ENCODE measurements at places on chromosomes 1 and 21. TPM values are rescaled to one million over a fixed set of nuclear protein-coding genes. Genes with fewer than 3 reads are reported as not detected.

TSTD1 gene
- 80.1 TPM for total RNA-seq

GJA5 gene
- 7.7 TPM for total RNA-seq

CFHR1 gene
- total RNA-seq: 0.28 TPM

DNA sequence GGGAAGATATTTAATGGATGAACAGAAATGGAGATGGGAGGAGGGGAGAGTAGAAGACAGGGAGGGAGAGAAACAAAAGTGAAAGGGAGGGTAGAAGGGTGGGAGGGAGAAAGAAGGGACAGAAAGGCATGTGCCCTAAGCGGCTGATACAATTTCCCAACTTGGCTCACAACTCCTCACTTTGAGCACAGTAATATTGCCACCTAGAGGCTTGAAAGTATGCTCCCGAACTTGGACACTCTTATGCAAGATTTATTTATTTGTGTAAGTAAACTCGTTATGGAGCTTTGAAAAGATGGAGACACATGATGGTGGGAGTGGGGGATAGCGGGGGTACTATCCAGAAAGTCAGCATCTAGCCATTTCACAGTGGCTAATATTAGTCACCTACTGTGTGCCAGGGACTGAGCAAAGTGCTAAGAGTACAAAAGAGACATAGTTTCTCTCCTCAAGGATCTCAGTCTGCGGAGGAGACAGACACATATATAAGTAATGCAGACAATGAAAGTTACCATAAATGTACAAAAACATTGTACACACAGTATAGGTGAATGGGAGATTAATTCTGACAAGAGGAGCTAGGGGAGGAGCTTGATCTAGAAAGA, 189.7 kb downstream of the SEC16B start:
- DNase-seq: no peak

CELA3B gene
- 0.70 TPM for total RNA-seq

TMEM51 gene
- 19.1 TPM for total RNA-seq

RYR2 gene
- total RNA-seq: 0.35 TPM
